Right cardiac atrium (tissue), 5 donors: ENCODE measurements at places on chromosomes 6 and 20. TPM values are rescaled to one million over a fixed set of nuclear protein-coding genes. Genes with fewer than 3 reads are reported as not detected.

The LPIN3 gene
- total RNA-seq, result 14.8 TPM

- DNase-seq, result no peak
Observed at GRCh38 chr6:33983109-33983716, 162.7 kb downstream of the GRM4 start.

DNA sequence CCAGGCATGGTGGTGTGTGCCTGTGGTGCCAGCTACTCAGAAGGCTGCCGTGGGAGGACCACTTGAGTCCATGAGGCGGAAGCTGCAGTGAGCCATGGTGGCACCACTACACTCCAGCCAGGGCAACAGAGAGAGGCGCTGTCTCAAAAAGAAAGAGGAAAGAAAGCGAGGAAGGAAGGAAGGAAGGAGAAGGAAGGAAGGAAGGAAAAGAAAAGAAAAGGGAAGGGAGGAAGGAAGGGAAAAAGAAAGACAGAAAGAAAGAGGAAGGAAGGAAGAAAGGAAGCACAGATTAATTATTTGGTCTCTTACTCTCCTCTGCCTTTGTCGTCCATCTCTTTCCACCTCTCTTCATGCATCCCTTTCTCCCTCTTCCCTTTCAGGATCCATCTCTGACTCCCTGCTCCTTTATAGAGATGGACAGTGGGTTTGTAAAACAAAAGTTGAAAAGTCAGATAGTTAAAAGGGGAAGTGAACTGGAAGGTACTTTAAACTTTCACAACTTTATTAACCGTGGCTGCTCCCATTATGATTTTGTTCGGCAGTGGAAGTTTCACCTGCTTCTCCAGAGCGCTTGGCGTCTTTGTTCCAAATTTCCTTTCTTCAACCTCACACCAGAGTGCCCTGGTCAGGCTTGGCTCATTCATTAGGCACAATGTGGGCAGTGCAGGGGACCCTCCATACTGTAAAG, 1.5 kb downstream of the HLA-DQA1 start:
- no peak for DNase-seq

DNA sequence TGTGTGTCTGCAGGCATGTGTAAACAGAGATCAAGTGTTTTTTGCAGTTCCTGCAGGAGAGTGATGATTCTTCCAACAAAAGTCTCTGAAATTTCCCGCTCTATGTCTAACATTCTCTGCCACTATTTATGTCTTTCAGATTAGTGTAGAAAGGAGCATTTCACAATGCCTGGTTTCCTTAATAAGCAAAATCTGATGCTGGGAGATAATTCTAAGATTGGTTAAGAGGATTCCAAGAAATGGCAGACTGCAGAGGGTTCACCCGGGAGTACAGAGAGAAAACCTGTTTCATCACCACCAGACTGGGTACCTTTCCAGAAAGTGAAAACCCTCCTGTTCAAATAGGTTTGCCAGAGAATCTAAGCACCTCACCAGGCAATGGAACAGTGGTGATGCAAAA, 62.7 kb downstream of the FOXC1 start:
- no peak for DNase-seq

GRCh38 chr6:118776607-118777549, 117.1 kb upstream of the ASF1A start:
- DNase-seq, result no peak

GRCh38 chr20:58308680-58309527, 611 bp upstream of the RAB22A start:
- peak; percentile 74 for DNase-seq
